ENCODE measurements at places on chromosomes 7 and 10.

- DNase-seq: peak; percentile 91
Measured at GRCh38 chr7:7554021-7554432, 12.7 kb upstream of the MIOS start.

DNA sequence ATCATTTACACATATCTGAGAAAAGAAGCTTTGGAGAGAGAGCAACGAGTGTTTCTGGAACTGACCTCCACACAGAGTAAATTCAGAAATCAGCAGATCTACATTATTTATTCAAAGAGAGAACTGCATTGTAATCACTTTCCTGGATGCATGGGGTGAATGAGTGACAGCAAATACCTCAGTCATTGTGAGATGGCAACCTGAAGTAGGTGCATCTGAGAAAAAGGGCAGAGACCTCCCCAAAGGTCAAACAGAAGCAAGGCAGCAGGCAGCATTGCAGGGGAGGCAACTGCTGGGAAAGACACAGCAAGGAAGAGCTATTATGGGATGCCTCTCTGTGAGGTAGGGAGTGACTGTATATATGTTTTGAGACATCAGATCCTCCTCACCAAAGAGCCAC, 26.5 kb upstream of the SMIM30 start:
- no peak for DNase-seq

DNA sequence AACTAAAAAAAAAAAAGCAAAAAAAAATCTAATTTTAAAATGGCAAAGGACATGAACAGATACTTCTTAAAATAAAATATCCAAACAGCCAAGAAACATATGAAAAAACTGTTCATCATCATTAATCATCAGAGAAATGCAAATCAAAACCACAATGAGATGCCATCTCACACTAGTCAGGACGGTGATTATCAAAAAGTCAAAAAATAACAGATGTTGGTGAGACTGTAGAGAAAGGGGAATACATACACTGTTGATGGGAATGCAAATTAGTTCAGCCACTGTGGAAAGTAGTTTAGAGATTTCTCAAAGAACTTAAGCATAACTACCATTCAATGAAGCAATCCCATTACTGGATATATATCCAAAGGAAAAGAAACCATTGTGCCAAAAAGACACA, 30.2 kb downstream of the COBL start:
- no peak for DNase-seq

DNA sequence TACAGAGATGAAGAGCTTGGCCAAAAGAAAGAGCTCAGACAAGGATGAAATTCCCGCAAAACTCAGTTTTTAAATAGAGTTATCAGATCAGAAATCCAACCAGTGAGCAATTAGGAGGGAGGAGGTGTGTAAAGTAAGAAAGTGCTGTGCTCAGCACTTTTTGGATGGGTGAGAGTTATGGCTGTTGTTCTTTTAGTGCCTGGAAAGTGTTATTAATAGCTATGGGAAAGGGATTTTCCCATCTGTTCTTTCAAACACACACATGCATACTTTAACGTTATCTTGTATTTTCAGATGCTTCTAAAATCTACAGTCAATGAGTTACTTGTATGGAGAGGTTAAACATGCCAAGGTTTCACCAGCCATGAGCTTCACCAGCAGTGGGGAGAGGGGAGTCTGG, 107.3 kb upstream of the TMEM72 start:
- no peak for DNase-seq

DNA sequence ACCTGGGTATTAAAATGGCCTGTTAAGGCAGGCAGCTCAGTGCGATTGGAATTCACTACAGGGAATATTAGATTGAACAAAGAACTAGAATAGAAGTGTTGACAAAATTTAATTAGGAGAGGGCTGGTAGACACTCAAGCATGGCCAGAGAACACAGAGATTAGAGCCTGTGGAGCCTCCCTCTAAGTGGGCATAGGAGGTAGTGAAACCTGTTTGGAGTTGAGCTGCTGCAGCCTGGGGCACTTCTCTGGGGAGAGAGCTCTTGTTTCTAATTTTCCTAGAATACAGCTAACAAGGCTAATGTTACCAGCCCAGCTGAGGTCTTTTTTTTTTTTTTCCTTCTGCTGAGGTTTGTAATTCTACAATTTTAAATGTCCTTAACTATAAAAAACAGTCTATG, 46.4 kb downstream of the TMEM168 start:
- DNase-seq: no peak

DNA sequence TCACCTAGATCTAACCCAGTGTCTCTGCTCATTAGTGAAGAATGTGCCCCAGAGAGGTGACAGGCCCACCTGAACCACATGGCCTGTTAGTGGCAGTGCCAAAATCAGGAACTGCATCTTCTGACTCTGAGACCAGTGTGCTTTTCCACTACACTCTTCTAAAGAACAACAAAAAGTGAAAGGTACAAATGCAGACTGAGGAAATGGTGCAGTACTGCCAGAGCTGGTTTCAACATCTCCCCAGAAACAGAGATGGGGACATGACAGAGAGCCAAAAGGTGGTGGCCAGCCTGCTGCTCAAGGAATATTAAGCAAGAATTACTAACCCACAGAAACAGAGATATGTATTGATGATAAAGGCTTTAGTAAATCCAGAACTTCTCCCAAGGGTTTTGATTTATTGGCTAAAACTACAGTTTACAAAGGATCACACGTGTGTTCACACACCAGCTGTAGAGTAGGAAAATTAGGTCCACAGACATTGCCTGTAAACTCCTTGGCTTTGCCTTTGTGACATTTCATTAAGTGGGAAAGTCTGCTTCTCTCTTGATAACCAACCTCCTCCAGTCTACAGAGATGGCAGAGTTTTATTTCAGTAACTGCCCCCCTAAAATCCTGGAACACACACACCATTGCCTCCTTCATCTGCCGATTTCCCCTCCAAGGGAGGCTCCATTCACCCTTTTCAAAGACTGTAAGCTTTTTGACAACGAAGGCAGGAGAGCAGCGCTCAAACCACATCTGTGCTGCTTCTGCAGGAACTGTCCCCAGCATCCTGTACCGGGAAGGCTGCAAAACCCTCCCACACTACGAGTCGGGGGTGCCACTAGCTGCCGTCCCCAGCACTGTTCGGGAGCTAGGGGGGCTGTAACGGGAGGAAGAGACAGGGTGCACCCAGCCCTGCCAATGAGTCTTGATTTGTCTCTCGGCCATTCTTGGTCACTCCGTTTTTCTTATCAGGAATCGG, 29.8 kb downstream of the GSDME start:
- DNase-seq: peak; percentile 35

DNA sequence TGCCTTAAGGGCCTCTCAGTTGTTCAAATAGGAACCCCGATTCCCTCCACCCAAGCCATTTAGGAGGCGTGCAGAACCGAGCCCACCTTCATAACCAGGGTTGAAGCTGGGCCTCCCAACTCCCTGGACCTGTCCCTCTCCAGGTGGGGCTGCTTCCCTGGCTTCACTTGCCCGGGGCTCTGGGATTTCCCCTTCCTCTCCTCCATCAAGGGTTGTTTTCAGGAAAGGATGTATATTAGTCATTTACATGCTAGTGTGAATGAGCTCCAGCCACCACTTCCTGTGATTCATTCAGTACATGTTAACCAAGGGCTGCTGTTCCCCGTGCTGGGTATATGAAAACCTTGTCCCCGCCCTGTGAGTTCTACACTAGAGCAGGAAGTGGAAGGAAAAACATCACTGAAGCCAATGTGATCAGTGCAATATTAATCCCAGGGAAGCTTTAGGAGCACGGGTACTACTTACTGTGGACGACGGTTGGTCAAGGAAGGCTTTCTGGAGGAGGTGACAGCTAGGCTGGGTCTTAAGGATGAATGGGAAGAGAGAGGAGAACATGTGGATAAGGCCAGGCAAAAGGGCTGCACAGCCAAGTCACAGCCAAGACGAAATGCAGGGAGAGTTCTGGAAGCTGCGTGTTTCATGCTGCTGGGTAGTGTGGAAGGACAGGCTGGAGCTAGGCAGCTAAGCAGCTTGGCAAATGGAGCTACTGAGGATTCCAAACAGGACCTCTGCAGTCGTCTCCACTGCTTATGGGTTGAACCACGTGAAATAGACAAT, 150.1 kb upstream of the SHH start:
- DNase-seq: peak; percentile 34

DNA sequence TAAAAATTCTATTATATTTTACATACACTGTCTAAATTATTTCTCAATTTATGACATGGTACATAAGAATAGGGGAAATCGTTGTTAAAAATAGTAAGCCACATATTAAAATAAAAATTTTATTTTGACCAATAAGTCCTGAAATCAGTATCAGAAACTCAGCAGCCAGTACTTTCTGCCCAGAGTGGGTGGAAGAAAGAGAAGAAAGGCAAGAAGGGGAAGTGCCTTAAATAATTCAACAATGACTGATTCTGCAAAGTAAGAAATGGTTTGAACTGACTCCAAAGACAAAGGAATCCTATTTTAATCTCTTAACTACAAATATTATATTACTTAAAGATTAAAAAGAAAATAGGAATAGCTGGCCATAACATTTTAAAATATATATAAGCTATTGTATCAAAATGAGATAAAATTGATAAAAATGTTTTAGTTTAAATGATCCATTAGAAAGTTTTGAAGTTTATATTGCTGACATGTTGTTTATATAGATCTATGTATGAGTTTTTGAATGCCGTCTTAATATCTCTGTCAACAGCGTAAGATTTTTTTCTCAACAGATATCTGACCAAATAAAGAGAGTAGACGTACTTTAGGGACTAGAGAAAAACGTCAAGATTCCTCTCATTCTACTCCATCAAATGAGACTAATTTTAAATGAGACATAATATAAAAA, 30.2 kb upstream of the NRCAM start:
- peak; percentile 10 for DNase-seq

Data from fibroblast of mammary gland (primary cell).